ENCODE measurements at places on chromosomes 6 and 20.
A peak's percentile ranks its signal among the peaks of the same experiment; 100 is the strongest.

DNA sequence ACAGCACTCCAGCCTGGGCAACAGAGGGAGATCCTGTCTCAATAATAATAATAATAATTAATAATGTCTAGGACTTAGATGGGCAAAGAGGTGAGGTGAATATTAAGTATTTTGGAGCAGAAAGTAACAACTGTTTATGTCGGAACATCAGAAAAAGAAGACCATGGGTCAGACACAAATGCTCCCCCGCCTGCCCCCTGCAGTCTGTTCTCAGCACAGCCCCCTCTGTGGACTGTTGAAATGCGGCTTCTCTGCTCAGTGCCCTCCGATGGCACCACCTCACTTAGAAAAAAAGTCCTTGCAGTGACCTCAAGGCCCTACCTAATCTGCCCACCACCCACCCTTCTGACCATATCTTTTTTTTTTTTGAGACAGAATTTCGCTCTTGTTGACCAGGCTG, 5.2 kb upstream of the ETV7 start:
- no peak for DNase-seq

DNA sequence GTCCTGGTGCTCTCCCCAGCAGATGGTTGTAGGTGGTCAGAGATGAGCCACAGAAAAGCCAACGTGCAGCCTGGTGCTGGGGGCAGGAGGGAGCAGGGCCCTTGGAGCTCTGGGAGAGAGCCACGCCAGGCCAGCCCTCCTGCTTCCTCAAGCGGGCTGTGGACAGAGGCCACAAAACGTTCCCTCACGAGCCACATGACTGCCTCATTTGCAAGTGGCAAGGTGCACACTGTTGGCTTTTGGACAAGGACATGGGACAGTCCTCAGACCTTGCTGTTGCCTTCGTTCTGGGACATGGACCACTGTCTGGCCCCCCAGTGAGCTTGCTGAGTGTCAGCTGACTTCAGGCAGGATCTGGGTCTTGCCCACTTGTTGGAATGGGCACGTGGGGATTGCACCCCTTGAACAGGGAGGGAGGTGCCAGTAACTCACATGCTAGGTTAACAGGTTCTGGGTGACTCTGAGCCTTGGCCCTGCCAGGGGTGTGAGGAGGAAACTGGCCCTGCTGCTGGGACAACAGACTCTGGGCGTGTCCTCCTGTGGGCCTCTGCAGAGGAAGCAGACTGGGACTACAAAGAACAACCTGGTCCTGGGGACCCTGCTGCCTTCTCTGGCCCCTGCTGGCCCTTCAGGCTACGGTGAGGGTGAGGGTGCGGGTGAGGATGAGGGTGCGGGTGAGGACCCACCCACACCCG, 2.6 kb downstream of the SLCO4A1 start:
- no peak for DNase-seq

- no peak for DNase-seq
Observed at GRCh38 chr6:20564269-20564668, 30.0 kb downstream of the CDKAL1 start.

DNA sequence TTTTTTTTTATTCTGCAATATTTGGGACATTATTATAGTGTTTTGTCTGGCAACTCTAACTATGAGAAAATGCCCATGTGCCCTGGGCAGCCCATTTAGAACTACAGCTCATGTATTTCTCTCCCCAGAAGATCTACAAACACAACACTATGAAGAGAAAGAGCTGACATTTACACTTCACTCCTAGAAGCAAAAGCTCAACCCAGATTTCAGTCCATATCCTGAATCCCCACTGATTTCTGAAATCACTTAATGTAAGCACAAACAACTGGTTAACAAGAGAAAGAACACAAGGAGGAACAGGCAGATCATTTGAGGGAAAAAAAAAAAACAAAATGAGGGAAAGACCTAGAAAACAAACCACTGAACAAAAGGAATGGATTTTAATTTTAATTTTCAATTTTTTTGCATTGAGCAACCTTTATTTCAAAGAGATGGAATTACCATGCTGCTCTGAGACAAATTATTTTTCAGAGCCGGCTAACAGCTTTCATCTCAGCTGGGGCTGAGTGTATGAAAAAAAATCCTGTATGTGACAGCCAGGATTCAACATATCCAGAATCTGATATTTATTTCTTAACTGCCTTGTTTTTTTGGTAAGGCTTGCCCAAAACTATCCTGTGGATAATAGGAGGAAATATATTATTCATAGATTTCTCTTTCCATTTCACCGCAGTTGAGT, 32.5 kb downstream of the KIAA0319 start:
- no peak for DNase-seq

- DNase-seq = peak; percentile 33
Observed at GRCh38 chr20:14418376-14418775, 81.0 kb upstream of the FLRT3 start.

- DNase-seq = no peak
Observed at GRCh38 chr6:117263353-117263927, 1.9 kb upstream of the VGLL2 start.

- no peak for DNase-seq
Observed at GRCh38 chr6:152086223-152086873, 278.9 kb downstream of the ESR1 start.

GRCh38 chr6:45538641-45539547, 161.2 kb upstream of the SUPT3H start:
- peak; percentile 85 for DNase-seq

GRCh38 chr6:130824978-130825694, 2.1 kb upstream of the SMLR1 start:
- DNase-seq = no peak

- DNase-seq = peak; percentile 87
Observed at GRCh38 chr6:30453508-30454116, 35.7 kb upstream of the HLA-E start.

GRCh38 chr20:61092251-61092650, 159.8 kb upstream of the CDH4 start:
- no peak for DNase-seq

DNA sequence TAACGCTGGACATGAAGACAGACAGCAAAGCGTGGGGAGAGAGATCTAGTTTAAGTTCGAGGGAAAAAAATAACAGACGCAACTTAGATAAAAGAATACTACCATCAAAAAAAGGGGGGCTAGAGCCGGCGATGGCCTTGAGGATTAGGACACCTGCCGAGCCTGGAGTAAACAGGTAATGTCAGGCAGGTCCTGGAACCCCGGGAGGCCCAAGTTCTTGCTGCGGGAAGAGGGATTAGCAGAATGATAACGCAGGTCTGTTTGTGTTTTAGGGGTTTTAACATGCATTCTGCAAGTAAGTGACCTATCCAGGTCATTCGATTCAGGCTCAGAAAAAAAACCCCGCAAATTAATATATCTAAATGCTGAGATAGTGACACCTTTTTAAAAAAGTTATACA, 754 bp upstream of the TMEM170B start:
- DNase-seq = no peak

GRCh38 chr6:1113916-1114540, 197.9 kb upstream of the FOXQ1 start:
- DNase-seq = no peak

GRCh38 chr6:70390067-70390466, 23.2 kb upstream of the FAM135A start:
- no peak for DNase-seq

GRCh38 chr6:6521961-6522482, 66.5 kb upstream of the LY86 start:
- DNase-seq = no peak

DNA sequence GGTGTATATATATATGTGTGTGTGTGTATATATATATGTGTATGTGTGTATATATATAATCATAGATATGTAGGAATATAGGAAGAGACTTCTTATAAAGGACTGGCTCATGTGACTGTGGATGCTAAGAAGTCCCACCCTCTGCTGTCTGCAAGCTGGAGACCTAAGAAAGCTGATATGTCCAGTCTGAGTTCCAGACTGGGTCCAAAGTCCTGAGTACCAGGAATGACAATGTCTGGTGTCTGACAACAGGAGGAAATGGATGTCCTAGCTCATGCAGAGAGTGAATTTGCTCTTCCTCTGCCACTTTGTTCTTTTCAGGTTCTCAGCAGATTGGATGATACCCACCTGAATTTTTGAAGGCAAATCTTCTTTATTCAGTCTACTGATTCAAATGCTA, 7.1 kb downstream of the ALDH5A1 start:
- no peak for DNase-seq

DNA sequence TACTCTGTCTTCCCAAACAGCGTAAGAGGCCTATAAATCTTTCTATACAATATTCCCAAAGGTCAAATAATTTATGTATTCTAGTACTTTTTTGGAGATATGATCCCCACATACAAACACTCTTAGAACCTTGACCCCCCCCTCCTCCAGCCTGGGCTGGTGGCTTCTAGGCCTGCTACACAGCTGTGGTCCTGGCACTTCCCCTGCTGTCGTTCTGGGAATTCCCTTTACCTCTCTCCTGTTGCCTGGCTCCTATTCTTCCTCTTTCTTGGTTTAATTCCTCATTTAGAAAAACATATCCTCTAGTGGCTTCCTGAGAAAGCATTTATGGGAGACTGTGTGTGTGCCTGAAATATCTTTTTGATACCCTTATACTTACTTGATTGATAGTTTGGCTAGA, 4.1 kb upstream of the TXLNB start:
- no peak for DNase-seq

DNA sequence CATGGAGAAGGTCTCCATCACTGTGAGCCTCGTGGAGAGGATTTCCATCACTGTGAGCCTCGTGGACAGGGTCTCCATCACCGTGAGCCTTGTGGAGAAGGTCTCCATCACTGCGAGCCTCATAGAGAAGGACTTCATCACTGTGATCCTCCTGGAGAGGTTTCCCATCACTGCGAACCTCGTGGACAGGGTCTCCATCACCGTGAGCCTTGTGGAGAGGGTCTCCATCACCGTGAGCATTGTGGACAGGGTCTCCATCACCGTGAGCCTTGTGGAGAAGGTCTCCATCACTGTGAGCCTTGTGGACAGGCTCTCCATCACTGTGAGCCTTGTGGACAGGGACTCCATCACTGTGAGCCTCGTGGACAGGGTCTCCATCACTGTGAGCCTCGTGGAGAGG, 140.4 kb downstream of the ERMARD start:
- no peak for DNase-seq

- DNase-seq = no peak
Observed at GRCh38 chr6:170229851-170230519, 60.9 kb downstream of the DLL1 start.

DNA sequence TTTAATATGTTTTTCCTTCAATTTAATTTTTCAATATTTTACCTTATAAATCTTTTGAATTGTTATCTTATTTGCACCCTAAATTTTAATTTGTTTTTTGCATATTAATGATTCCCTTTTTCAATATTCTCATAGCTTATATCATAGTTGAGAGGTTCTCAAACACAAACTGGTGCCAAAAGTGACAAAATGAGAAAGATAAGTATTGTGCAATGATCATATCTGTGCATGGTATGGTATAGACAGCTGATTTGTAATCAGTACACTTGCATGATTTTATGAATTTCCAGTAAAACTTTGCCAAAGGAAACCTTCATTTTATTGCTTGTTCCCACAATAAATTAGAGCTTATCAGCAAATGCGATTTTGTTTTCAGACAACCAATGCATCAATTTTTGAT, 161.0 kb upstream of the HDAC2 start:
- DNase-seq = no peak

GRCh38 chr6:8066108-8066507, 1.9 kb upstream of the BLOC1S5 start:
- DNase-seq = no peak

DNA sequence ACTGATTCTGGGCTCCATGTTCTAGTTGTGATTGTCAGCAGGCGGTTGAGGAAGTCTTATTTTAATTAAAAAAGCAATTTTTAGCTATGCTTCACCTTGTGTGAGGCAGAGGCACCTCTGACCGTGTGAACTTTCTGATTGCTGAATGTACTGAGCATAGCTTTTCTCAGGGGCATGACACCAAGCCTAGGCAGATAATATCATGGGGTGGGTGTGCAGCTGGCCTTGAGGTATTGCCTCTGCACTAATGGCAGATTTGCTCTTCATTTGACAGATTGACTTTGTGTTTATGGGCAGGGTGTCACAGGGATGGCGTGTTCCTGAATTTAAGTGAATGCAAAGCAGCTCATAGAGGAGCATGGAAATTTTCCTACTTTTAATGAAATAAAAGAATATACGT, 19.6 kb downstream of the CTNNBL1 start:
- DNase-seq = no peak

- DNase-seq = no peak
Observed at GRCh38 chr6:151534576-151534975, 40.8 kb downstream of the CCDC170 start.

DNA sequence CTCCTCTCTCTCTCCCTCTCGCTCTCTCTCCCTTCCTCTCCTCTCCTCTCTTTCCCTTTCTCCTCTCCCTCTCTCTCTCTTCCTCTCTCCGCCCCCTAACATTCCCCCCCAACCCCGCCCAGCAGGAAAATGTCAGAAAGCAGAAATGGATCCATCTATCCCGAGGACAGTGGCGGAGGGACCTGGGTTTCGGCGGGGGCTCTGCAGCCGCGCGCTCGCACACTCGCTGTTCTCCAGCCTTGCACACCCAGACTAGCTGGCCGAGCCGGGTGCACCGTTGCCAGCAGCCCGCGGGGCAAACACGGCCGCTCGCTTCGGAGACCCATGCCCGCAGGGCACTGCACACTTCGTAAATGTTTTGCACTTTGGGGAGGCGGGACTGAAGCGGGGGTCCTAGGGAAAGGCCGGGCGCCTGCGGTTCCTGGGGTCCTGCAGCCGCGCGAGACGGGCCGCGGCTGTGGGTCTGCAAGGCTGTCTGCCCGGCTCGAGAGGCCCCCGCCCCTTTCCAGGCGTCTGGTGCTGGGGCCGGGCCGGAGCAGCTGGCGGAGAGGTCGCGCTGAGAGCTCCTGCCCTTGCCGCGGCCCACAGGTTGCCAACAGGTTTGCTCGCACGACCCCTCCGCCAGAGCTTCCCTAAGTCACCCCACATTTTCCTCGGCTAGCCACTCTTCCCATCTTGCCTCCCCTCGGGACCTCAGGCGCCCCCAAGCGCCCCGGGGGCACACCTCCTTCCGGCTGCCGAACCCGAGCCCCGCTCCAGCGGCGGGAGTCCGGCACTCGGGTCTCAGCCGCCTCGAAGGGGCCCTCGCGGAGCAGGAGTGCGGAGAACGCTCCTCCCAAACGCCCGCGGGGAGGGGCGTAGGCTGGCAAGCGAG, 818 bp upstream of the MDGA1 start:
- DNase-seq = peak; percentile 72

DNA sequence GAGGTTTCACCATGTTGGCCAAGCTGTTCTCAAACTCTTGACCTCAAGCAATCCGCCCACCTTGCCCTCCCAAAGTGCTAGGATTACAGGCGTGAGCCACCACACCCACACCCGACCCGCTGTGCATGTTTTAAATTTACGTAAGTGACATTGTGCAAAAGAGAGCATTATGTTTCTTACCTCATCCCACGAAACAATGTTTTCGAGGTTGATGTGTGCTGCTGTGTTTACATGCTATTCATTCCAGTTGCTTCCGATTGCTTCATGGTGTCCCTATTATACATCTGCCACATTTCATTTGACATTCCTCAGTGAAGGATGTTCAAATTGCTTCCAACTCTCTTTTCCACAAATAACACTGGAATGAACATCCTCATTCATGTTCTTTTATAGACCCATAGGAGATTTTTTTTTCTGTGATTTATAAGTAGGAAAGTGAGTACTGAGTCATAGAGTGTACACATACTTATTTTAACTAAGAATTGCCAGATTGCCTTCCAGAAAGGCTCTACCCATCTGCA, 403.9 kb upstream of the JARID2 start:
- DNase-seq = no peak

- no peak for DNase-seq
Observed at GRCh38 chr20:24460712-24461111, 8.7 kb upstream of the SYNDIG1 start.

- DNase-seq = peak; percentile 2
Observed at GRCh38 chr20:49558826-49559225, 9.1 kb downstream of the PTGIS start.

GRCh38 chr20:25399037-25399430, 8.4 kb upstream of the ABHD12 start:
- DNase-seq = peak; percentile 29

All from right hindlimb (tissue), 1 donor.